Psoas muscle (tissue), 8 donors: ENCODE measurements at places on chromosomes 2 and 18. TPM values are rescaled to one million over a fixed set of nuclear protein-coding genes. Genes with fewer than 3 reads are reported as not detected.
A peak's percentile ranks its signal among the peaks of the same experiment; 100 is the strongest.

GRCh38 chr18:6624271-6624660, 105.2 kb upstream of the ARHGAP28 start:
- DNase-seq, result no peak

Gene DNAJC5G
- total RNA-seq, result not detected

DNA sequence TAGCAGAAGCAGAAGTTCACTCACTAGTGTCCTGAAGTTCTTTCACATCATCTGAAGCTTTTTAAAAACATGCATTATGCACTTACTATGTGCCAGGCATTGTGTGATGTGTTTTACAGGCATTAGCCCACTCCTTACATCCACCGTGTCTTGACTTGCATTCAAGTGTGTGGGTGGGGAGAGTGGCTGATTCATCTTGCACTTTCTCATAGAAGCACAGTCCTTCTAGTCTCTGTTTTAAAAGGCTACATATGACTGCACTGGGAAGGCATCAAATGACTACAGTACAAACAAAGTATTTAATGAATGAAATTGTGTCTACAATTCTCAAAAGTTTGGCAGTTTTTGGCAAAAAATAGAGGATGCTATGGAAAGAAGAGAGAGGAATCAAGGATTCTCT, 21.6 kb upstream of the DSC3 start:
- DNase-seq, result no peak

Gene TANC1
- 3.9 TPM for total RNA-seq

DNA sequence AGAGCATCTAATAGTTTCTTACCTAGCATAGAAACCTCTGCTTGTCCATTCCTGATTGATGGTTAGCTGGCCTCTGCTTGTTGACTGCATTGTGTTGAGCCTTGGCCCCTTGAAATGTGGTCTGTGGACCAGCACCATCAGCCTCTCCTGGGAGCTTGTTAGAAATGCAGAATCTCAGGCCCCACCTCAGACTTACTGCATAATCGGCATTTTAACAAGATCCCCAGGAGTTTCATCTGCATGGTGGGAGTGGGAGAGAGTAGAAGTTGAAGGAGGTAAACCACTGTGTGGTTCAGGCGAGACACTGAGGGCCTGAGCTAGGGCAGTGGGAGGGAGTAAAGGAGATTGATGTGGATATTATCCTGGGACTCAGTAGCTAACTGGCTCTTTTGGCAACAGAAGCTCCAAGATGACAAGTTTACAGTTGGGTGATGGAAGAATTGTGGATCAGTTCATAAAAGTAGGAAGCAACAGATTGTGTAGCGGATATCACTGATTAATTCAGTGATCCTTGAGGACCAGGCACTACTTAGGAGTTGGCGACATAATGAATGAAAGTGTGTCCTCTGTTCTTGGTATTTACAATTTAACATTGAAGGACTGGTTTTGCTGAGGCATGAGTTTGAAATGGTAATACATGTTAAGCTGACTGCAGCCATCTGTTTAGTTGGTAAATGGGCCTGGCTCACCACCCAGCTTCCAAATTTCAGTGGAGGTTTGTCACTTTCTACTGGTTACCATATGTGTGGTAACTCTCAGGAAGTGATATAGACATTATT, 20.9 kb downstream of the PHLPP1 start:
- DNase-seq, result no peak

DNA sequence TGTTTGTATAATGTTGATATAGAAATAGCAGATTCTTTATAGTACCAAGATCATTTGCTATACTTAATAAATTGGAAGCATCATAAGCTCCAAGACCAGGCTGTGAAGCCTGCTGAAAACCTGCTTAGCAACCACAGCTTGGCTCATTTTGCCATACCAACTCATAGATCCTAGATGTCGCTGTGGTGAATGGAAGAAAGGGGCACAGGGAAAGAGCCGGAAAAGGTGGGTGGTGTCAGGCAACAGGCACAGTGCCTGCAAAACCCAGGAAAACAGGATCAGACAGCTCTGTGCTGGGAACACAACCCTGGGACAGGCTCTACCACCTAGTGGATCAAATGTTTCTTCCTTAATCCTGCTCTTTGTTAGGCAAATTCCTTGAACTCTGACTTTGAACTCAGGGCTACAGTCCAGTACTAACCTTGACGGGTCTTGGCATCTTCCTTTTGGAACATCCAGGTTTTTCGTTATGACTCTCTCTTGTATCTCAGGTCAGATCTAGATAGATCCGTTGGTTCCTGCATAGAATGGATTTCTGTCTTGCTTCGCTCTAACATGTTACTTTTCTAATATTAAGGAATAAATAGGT, 31.6 kb downstream of the TWSG1 start:
- no peak for DNase-seq

Gene RMC1
- total RNA-seq, result 16.7 TPM

Gene ITPRIPL1
- total RNA-seq, result 1.1 TPM

DNA sequence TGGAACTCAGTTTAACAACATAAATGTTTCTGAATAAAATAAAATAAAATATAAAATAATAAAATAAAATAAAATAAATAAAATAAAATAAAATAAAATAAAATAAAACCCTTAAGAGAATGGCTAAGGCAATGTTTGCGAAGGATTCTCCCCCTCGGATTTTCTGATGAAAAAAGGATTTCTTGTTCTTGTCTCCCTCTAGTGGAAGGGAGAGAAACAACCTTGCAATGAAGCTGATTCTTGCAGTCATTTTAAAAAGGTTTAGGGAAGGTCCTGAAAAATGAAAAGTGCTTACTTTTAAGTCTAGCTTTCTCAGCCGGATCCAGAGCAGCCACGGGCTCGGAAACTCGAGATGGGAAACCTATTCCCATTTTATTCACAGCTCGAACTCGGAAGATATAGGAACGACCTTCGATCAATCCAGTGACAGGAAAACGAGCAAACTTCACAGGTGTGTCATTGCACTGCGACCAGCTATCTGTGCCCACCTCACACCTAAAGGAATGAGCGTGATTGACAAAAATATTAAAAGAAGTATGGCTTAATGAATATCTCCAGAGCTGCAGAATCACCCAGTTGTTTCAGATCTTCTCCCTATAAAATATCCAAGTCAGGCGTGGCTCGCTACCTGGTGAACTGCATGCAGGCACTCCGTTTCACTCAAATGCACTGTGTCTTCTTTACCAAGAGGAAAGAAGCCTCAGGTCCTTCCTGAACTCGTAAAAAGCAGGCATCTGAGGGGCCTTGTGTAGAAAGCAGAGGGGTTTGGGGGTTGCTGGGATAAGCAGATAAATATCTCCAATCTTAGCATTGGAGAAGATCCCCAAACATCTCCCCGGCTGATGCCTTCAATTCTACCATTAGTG, 68.1 kb downstream of the MYOM1 start:
- no peak for DNase-seq

Gene LPIN2
- total RNA-seq, result 4.7 TPM

DNA sequence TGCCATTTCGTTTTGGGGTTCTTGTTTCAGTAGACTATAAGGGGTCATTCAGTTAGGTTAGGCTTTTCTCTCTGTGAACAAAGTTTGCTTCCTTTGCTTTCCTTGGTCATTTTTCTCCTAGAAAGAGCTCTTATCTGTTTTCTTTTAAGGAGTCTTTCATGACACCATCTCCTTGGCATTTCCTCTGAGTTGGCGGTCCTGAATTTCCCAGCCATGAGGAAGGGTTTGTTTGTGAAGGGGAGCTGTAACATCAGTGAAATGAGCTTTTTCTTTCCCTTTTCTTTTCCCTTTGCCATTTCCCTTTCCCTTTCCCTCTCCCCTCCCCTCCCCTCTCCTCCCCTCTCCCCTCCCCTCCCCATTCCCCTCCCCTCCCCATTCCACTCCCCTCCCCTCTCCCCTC, 61.7 kb downstream of the MAP4K4 start:
- DNase-seq, result no peak

DNA sequence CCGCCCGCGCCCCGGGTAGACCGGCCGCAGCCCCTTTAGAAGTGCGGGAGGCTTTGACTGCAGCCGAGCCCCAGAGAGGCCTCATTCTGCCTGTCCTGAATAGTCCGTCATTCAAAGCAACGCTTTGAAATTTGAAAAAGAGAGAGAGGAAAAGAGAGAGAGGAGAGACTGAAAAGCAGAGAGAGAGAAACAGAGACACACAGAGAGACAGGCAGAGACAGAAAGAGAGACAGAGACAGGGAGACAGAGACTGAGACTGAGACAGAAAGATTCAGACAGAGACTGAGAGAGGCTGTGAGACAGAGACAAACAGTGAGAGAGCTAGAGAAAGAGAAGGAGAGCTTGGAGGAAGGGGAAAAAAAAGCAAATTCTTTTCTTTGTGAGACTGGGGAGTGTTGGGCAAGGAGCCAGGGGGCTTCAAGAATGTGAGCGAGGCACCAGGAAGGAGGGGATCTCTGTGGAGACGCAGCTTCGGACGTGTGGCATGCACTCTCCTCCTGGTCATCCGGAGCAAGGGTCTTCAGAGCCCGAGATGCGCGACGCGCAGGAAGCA, 73.1 kb downstream of the MYCN start:
- no peak for DNase-seq

GRCh38 chr2:210954386-210954907, 398.0 kb downstream of the CPS1 start:
- DNase-seq, result no peak

DNA sequence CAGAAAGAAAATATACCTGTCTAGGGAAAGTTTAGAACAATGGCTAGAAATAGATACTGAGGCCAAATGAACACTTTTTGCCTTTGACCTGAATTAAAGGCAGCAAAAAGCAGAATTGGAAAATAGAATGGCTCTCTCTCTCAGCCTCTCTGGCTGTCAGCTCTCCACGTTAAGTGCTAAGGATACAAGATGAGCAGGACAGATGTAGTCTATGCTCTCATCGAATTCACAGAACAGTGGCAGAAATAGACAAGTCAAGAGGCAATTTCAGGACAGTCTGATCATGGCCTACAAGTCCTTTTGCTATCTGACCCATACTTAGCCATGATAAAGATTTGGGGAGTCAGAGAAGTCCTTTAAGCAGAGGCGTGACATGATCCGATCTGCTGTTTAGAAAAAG, 120.2 kb upstream of the CREB1 start:
- DNase-seq, result no peak

GRCh38 chr18:61606759-61607158, 273.5 kb downstream of the CDH20 start:
- DNase-seq, result peak; percentile 71

DNA sequence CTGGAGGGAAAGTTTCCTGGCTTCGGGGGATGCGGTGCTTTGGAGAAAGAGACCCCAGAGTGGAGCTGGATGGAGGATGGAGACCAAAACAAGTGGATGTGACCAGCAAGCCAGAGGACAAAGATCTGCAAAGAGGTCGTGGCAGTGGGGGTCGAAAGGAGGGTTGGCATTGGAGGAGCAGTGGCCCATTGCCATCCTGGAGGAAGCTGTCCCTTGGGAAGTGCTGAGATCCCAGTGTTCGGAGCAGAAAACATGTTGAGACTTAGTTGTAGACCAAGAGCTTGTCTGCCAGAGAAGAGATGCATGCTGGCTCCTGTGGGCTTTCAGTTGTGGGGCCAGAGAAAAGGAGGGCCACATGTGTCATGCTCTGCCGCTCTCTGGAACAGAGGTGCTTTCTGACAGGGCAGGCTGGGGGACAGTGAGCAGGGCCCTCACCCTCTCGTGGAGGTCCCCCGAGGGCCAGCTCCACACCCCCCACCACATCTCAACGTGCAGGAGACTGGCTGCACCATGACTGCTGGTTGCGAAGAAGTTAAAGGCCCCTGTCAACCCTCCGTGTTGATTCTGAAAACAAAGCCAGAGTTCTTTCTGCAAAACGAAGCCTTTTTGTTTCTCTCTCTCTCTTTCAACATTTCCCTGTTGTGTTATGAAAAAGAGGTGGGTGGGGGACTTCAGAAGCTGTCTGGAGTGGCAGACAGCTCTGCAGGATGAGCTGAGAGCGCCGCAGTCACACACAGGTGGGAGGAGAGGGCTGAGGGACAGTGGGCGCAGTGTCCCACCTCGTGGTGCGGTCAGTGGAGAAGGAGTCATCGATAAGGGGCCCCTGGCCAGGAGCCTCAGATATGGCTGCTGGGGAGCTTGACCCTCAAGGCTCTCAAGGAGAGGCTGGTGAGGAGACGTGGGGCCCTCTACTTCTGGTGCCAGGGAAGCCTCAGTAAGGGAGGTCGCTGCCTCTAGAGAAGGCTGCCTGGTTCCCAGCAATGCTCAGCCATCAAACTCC, 77.6 kb upstream of the BCL2L11 start:
- no peak for DNase-seq

DNA sequence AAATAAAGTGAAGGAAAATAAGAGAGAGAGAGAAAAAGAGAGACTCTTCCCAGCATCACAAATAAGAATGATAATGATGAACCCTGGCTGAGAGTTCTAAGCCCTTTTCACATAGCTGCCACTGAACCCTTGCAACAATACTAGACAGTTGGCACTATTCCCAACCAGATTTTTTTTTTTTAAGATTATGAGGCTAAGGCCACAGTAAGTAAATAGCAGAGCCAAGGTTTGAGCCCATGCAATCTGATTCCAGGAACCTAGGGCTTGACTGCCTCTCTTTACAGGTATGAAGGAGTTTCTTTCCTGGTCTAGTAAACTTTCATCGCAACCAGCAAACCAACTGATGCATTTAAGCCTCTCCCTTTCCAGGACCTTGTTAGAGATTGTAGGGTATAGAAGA, 424.6 kb downstream of the NCKAP5 start:
- no peak for DNase-seq

GRCh38 chr18:3180325-3180724, 39.4 kb downstream of the MYOM1 start:
- DNase-seq, result no peak

- no peak for DNase-seq
These were observed 162.1 kb downstream of the ZEB2 start for GRCh38 chr2:144357623-144358373.

DNA sequence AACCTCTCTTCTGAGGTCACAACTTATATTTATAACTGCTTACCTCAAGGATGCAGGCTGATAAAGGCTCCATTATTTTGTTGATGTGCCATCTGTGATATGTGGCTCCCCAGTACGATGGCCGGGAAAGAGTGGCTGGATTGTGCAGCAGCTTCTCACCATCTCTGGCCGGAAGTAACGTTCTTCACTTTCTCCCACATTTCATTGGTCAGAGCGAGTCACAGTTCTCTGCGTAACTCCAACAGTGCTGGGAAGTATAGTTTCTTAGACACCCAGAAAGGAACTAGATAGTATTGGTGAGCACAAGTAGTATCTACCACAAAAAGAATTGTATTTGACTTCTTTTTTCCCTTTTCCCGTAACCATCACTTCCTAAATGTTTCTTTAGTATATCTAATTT, 28.7 kb downstream of the ZSWIM2 start:
- no peak for DNase-seq

DNA sequence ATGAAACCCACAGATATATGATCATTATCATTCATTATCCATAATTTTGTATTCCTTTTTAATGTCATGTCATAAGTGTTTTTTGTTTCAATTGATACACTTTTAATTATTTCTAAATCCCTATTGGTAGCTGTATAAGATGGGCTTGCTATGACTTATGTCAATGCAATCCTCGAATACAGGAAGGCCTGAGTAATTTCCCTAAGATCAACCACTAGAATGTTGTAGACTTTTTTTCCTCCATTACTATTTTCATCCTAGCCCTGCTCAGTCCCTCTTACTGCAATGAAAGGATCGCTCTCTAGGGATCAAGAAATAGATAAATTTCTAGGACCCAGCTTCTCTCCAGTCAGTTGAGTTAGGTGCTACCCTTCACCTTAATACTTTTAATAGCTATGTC, 186.3 kb downstream of the KCNE4 start:
- no peak for DNase-seq

Gene INPP1
- 17.1 TPM for total RNA-seq

GRCh38 chr2:168611091-168611490, 155.0 kb downstream of the CERS6 start:
- DNase-seq, result no peak

GRCh38 chr18:51664236-51664635, 466.8 kb upstream of the MEX3C start:
- no peak for DNase-seq

Gene ST6GAL2
- 0.17 TPM for total RNA-seq

Gene DLX1
- 0.17 TPM for total RNA-seq
